ENCODE measurements at places on chromosomes 4 and X. TPM values are rescaled to one million over a fixed set of nuclear protein-coding genes. Genes with fewer than 3 reads are reported as not detected.

DNA sequence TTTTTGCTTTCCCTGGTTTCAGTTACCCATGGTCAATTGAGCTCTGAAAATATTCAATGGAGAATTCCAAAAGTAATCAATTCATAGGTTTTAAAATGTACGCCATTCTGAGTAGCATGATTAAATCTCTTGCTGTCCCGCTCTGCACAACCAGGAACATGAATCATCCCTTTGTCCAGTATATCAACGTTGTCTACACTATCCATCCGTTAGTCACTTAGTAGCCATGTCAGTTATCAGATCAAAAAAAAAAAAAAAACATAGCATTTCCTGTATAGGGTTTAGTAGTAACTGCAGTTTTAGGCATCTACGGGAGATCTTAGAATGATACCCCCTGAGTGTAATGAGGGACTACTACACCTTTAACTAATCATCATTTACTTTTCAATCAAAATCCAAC, 15.1 kb downstream of the LAMP2 start:
- peaks cover 18% of the 10 kb centered on the region for H3K4me1 ChIP-seq
- peaks cover 27% of the 10 kb centered on the region for H3K36me3 ChIP-seq
- H3K27ac ChIP-seq: no peak overlapping the region
- peak; percentile 40 for DNase-seq

The CDX4 gene
- not detected for total RNA-seq

- H3K4me1 ChIP-seq: no peaks in the 10 kb centered on the region
- DNase-seq: no peak
- no peak overlapping the region for H3K4me3 ChIP-seq
- no peak overlapping the region for H3K27ac ChIP-seq
- peaks cover 56% of the 10 kb centered on the region for H3K27me3 ChIP-seq
- H3K36me3 ChIP-seq: no peaks in the 10 kb centered on the region
Observed at GRCh38 chrX:111822191-111822590, 53.8 kb upstream of the TRPC5OS start.

The XAGE1B gene
- not detected for total RNA-seq

DNA sequence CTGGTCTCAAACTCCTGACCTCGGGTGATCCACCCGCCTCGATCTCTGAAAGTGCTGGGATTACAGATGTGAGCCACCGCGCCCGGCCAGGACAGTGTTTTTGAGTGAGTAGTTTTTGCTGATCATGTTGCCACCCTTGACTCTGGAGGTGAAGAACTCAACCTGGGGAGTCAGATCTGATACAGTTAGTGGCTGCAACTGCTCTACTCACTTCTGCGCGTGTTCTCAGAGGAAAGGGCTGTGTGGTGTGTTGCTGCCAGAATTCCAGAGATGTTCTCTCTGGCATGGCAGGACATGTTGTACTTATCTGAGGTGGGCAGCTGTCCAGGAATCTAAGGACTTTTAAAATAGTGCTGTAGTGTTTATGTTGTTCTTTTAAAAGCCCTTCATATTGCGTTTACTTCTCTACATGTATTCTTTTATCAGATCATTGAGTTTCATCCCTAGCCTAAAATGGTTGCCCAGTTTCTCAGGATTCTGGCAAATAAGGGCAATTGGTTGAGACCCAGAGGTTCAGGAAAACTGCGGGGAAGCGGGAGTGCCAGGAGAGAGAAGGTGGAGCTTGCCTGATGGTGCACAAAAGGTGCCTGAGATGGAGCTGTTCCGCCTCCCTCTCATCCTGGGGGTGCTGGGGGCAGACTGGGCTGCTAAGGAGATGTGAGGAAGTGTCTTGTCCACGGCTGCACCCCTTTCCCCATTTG, 97.7 kb downstream of the ARHGAP10 start:
- peak overlapping the region; percentile 61 for H3K4me3 ChIP-seq
- peak overlapping the region; percentile 92 for H3K27ac ChIP-seq
- H3K27me3 ChIP-seq: no peaks in the 10 kb centered on the region
- peaks cover 41% of the 10 kb centered on the region for H3K36me3 ChIP-seq
- peaks cover 57% of the 10 kb centered on the region for H3K4me1 ChIP-seq
- DNase-seq: peak; percentile 80

The TTC29 gene
- total RNA-seq: not detected

DNA sequence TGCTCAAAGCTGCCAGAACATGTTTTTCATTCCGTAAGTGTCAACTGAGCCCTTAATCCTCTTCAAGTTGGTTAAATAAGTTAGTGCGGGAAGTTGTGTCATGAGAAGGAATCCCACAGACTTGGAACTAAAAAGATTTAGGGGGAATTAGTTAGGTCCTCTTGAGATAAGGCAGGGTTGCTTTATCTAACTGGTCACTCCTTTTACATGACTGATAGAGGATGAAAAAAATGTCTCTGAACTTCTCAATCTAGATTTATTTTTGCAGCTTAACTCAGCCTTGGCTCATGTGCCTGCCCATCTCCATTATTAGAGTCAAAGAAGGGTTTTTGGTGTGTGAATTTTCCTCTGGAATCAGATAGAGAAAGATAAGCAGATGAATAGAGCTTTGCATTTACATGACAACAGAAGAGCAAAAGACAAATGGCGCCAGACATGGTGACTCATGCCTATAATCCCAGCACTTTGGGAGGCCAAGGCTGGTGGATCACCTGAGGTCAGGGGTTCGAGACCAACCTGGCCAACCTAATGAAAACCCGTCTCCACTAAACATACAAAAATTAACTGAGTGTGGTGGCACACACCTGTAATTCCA, 882.9 kb downstream of the RPA4 start:
- no peaks in the 10 kb centered on the region for H3K36me3 ChIP-seq
- no peak overlapping the region for H3K27ac ChIP-seq
- H3K4me3 ChIP-seq: no peak overlapping the region
- peaks cover 40% of the 10 kb centered on the region for H3K27me3 ChIP-seq
- DNase-seq: no peak
- H3K4me1 ChIP-seq: no peaks in the 10 kb centered on the region

DNA sequence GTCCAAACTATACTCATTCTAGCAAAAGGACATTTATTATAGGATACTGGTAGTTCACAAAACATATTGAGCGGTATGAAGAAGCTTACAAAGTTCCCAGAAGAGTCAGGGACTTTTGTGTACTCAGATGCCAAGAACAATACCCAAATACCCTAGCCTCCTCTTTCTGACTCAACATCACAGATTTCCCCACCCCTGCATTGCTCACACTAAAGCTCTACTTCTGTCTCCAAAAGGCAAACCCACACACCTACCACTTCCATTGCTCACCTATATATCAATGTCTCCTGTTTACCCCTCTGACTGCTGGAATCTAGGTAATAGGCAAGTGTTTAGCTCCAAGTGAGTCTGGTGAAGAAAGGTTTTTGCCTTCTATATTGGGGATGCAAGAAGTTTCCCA, 100.7 kb upstream of the HCCS start:
- H3K27me3 ChIP-seq: peaks cover 11% of the 10 kb centered on the region
- H3K4me3 ChIP-seq: no peak overlapping the region

GRCh38 chrX:45850775-45851433, 650.2 kb upstream of the DIPK2B start:
- peak; percentile 52 for DNase-seq
- H3K27ac ChIP-seq: peak overlapping the region; percentile 67
- H3K4me3 ChIP-seq: peak overlapping the region; percentile 89
- no peaks in the 10 kb centered on the region for H3K4me1 ChIP-seq
- H3K36me3 ChIP-seq: peaks cover 37% of the 10 kb centered on the region
- H3K27me3 ChIP-seq: peaks cover 26% of the 10 kb centered on the region

The STK26 gene
- total RNA-seq: 17.5 TPM

DNA sequence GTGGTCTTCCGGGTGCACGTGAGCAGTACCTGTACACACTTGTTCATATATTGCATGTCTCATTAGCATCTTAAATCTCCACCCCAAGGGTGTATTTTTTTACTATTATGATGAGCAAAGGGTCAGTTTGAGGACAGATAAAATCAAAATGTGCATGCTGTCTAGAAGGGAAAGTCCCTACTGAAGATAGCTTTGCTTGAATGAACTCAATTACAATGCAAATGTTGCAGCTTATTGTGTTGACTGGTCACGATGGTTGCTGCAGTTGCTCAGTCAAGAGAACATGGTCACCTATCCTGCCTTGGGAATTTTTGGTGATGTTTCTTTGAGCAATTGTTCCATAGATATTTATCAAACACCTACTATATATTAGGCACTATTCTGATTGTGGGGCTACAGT, 103.8 kb upstream of the MID1IP1 start:
- no peak overlapping the region for H3K4me3 ChIP-seq
- peaks cover 44% of the 10 kb centered on the region for H3K27me3 ChIP-seq
- H3K4me1 ChIP-seq: peaks cover 11% of the 10 kb centered on the region
- no peak overlapping the region for H3K27ac ChIP-seq

- no peaks in the 10 kb centered on the region for H3K27me3 ChIP-seq
- peak; percentile 37 for DNase-seq
- peaks cover 34% of the 10 kb centered on the region for H3K36me3 ChIP-seq
- no peak overlapping the region for H3K27ac ChIP-seq
- H3K4me3 ChIP-seq: no peak overlapping the region
- H3K4me1 ChIP-seq: peaks cover 5% of the 10 kb centered on the region
Observed at GRCh38 chr4:1356181-1356998, 9.4 kb downstream of the UVSSA start.

GRCh38 chr4:144589512-144589911, 56.4 kb upstream of the HHIP start:
- H3K36me3 ChIP-seq: no peaks in the 10 kb centered on the region
- H3K4me3 ChIP-seq: no peak overlapping the region
- no peaks in the 10 kb centered on the region for H3K27me3 ChIP-seq
- peaks cover 16% of the 10 kb centered on the region for H3K4me1 ChIP-seq
- no peak for DNase-seq

GRCh38 chr4:74370912-74371311, 6.0 kb downstream of the EREG start:
- peak; percentile 84 for DNase-seq
- no peaks in the 10 kb centered on the region for H3K27me3 ChIP-seq
- H3K36me3 ChIP-seq: no peaks in the 10 kb centered on the region
- H3K4me1 ChIP-seq: peaks cover 35% of the 10 kb centered on the region
- H3K4me3 ChIP-seq: no peak overlapping the region
- no peak overlapping the region for H3K27ac ChIP-seq

DNA sequence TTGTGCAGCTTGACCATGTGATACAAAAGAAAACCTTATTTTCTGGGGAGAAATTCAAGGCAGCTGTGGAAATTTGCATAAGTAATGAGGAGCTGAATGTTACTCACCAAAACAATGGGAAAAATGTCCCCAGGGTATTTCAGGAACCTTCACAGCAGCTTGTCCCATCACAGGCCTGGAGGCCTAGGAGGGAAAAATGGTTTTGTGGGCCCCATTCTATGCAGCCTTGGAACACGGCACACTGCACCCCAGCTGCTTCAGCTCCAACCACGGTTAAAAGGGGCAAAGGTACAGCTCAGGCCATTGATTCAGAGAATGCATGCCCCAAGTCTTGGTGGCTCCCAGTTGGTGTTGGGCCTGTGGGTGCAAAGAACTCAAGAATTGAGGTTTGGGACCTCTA, 216.1 kb downstream of the MAGEE1 start:
- no peak for DNase-seq
- no peaks in the 10 kb centered on the region for H3K4me1 ChIP-seq
- H3K27ac ChIP-seq: no peak overlapping the region
- no peak overlapping the region for H3K4me3 ChIP-seq

The BBS12 gene
- 8.3 TPM for total RNA-seq

DNA sequence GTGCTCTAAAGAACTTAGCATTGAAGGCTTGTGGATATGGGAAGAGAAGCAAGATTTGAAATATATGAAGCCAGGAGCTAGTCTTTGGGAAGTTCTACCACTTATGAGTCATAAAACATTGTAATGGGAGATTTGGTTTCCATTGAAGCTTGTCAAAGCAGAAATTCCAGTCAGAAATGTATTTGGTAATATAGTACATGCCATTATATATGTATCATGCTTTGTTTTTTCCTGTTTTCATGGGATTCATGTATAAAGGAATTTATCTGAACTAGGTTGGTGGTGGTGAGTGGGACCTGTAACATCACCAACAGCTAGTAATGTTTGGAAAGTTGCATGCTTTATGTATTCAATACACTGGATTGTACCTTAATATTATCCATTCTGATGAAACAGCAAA, 14.6 kb upstream of the DCAF8L2 start:
- DNase-seq: peak; percentile 44
- no peak overlapping the region for H3K4me3 ChIP-seq
- no peaks in the 10 kb centered on the region for H3K27me3 ChIP-seq
- no peaks in the 10 kb centered on the region for H3K36me3 ChIP-seq

The PCYT1B gene
- total RNA-seq: not detected
